ENCODE measurements at places on chromosomes 12 and 14.

GRCh38 chr14:60618241-60618640 is 31.0 kb downstream of the SIX1 start:
- no peak for DNase-seq
- H3K4me1 ChIP-seq: no peaks in the 10 kb centered on the region
- no peak overlapping the region for H3K4me3 ChIP-seq
- H3K27ac ChIP-seq: no peak overlapping the region
- no peaks in the 10 kb centered on the region for H3K36me3 ChIP-seq

DNA sequence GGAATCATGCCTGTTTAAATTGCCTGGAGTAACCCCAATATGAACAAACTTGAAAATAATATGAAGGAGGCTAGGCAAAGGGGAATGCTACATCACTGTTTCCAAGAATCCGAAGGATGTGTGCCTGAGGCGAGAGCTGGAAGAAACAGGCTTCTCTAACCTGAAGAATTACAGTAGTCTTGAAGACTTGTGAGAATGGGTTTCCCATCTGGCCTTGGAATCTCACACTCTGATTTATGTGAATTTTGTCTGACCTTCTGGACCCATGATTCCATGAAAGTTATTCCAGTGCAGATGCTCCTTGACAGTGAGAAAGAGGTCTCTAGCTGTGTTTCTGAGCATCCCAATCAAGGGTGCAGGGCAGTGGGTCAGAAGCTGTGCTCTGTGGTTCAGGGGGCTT is 122.1 kb upstream of the PARP11 start:
- H3K27ac ChIP-seq: peak overlapping the region; percentile 1
- no peaks in the 10 kb centered on the region for H3K36me3 ChIP-seq
- H3K4me1 ChIP-seq: peaks cover 57% of the 10 kb centered on the region

DNA sequence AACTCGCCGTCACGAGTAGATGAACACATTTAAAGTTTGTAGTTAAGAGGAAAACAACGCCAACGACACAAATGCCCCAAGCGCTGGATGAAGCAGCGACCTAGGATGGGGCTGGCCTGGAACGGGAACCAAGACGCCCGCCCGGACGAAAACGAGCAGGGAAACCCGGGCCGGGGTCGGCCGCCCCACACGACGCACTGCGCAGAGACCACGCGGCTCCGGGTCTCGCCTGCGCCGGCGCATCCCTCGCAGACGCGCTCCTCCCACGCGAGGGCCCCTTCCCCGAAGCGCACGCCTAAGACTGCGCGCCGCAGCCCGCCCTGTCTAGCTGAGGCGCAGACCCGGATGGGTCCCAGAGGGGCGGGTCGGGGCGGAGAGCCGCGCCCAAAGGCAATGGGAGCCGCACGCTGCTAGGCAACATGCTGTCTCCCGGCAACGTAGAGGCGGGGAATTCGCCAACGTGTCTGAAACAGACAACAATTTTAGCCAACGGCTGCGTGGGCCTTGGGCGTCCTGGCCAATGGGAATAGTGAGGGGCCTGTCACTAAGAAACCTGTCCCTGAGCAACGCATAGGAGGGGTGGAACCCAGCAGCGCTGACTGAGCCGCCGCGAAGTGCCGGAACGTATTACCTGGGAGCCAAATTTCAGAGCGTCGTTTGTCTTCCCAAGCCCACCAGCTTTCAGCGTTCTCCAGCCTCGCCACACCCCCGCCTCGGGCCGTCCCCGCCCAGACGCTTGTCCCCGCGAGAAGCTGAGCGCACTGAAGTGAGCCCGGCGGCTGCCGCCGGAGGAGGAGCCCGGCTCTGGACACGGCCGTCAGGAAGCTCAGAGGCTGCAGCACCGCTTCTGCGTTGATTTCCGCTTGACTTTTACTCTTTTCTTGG is 21.0 kb upstream of the CHFR start:
- peak; percentile 18 for DNase-seq
- H3K36me3 ChIP-seq: no peaks in the 10 kb centered on the region
- no peaks in the 10 kb centered on the region for H3K4me1 ChIP-seq

DNA sequence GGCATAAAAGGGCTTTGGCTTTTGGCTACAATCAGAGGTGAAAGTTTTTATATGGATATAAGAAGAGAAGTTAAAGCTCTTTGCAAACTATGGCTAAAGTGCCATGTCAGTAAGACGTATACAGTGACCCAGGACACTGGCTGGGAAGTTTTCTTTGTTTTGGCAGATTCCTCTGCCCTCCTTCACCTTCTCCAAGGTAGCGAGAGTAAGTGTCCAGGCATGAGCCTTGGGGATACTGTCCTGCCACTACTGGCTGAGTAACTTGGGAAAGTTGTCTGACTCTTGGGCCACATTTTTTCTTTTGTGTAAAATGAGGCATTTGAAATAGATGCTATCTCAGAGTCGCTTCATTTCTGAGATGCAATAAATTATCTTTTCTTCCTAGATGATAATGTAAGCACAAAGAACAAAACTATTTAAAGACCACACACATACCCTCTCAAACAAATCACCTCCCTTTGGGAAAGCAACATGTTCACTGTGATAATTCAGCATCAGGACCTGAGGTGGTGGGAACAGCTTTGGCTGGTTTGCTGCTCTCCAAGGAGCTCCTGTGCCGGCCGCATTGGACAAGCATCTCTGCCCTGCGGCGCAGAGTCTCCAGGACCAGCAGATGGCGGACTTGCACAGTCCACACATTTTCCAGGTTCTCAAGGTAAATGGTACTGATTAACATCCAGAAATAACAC is 106.3 kb downstream of the PTCSC3 start:
- no peak overlapping the region for H3K4me3 ChIP-seq
- no peaks in the 10 kb centered on the region for H3K4me1 ChIP-seq
- no peaks in the 10 kb centered on the region for H3K36me3 ChIP-seq
- no peaks in the 10 kb centered on the region for H3K27me3 ChIP-seq
- H3K27ac ChIP-seq: no peak overlapping the region

- H3K4me3 ChIP-seq: no peak overlapping the region
- H3K4me1 ChIP-seq: 0 out of 2 replicates have a peak, but pooled peaks cover 5% of the 10 kb centered on the region
- peak overlapping the region; percentile 8 for H3K27ac ChIP-seq
Measured at GRCh38 chr12:65868133-65868705, 43.9 kb downstream of the HMGA2 start.

- no peak for DNase-seq
- no peaks in the 10 kb centered on the region for H3K4me1 ChIP-seq
- H3K4me3 ChIP-seq: no peak overlapping the region
- H3K27me3 ChIP-seq: no peaks in the 10 kb centered on the region
Measured at GRCh38 chr12:93419388-93420034, 22.2 kb downstream of the UBE2N start.

DNA sequence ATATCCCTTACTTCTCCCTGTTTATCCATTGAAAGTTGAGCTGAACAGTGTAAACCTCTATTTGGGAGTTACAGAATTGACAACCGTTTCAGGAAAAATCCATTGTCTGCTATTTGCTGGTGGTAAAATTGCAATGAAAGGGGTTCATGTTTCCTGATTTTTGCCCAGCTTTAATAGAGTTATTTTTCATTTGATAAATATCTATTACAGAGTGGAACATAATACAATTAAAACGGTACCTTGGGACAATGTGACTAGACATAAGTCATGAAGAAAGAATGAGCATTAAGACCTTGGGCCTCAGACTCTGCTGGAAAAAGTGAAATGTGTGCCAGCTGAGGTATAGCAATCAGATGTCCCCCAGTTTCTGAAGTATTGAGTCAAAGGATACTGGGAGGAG is 13.1 kb downstream of the PTPRR start:
- H3K4me3 ChIP-seq: no peak overlapping the region
- no peaks in the 10 kb centered on the region for H3K4me1 ChIP-seq
- H3K27me3 ChIP-seq: no peaks in the 10 kb centered on the region

DNA sequence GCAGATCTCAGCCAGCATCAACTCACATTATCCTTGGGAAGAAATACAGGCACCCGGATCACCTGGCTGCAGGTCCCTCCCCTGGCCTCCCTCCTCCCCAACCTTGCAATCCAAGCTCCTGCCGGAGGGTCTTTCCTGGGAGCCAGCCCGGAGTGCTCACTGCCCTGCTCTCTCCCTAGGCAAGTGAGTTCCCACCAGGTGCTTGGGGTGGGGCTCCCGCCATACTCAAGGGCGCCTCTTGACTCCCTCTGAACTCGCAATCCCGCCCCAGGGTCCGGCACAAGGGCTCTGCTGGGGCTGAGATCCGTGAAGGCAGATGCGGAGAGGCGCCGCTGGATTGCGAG is 1.2 kb upstream of the CEP170B start:
- no peak overlapping the region for H3K4me3 ChIP-seq
- H3K4me1 ChIP-seq: no peaks in the 10 kb centered on the region
- no peaks in the 10 kb centered on the region for H3K27me3 ChIP-seq
- no peak overlapping the region for H3K27ac ChIP-seq
- H3K36me3 ChIP-seq: no peaks in the 10 kb centered on the region

DNA sequence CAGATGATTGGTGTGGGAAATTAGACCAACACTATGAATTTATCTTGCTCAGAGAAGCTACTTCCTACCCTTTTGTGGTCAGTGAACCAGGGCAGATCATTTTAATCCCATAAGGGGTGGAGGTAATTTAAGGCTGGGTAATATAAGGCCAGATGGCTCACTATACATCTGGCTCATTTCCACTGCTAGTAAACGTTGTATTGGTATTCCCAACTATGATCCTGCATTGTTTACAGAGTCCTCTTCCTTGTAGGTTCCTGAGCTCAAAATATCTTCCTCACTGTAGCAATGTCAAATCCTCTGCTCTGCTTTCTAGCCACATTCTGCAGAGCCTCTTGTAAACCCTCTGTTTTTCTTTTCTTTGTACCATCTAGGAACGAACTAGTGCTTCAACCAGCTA is 93.0 kb upstream of the MGAT4C start:
- no peaks in the 10 kb centered on the region for H3K27me3 ChIP-seq
- DNase-seq: no peak
- H3K27ac ChIP-seq: no peak overlapping the region
- H3K4me1 ChIP-seq: peaks cover 3% of the 10 kb centered on the region
- no peaks in the 10 kb centered on the region for H3K36me3 ChIP-seq
- no peak overlapping the region for H3K4me3 ChIP-seq

DNA sequence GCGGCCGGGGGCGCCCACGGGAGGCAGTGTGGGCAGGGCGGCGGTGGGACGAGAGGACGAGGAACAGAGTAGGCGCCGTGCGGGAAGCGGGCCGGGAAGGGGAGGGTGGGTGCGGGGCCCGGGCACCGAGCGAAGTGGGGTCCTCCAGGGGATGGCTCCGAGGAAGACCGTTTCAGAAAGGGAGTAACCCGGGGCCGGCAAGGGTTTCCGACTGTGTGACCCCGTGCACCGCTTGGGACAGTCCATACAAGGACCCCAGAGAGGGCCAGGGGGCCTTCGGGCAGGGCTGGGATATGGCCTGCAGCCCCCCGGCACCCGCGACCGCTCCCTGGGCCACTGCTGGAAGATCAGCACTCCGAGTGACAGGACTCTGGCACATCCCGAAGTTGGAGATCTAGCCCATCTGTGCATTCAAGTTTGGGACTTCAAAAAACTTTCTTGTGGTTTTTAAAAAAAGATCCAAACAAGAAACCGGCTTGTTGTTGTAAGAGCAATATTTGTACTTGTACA is 448 bp downstream of the TSPAN9 start:
- peak overlapping the region; percentile 20 for H3K27ac ChIP-seq
- H3K4me3 ChIP-seq: peak overlapping the region; percentile 82
- H3K27me3 ChIP-seq: no peaks in the 10 kb centered on the region
- no peak for DNase-seq
- peaks cover 27% of the 10 kb centered on the region for H3K4me1 ChIP-seq

GRCh38 chr12:57735952-57736740 is 2.4 kb downstream of the AGAP2 start:
- H3K36me3 ChIP-seq: no peaks in the 10 kb centered on the region
- H3K27me3 ChIP-seq: peaks cover 39% of the 10 kb centered on the region
- peak overlapping the region; percentile 50 for H3K27ac ChIP-seq

DNA sequence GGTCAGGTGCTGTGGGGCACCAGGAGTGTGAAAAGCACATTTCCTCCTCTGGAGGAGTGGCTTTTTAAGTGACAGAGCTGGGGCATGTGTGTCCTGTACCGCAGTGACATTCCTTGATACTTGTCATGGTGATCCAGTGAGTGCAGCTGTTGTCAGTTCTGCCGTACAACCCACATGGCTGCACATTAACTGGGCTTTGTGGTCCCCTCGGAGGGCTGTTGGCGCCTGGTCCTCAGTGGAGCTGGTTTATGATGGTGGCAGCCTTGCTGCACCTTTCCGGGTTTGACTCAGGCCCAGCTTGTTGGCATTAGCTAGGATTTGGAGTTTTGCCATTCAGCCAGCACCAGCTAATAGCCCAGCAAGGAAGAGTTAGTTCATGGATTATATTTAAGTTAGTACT is 77.0 kb downstream of the SLC25A47 start:
- DNase-seq: peak; percentile 74
- no peaks in the 10 kb centered on the region for H3K27me3 ChIP-seq
- no peak overlapping the region for H3K27ac ChIP-seq
- H3K36me3 ChIP-seq: no peaks in the 10 kb centered on the region
- H3K4me1 ChIP-seq: peaks cover 42% of the 10 kb centered on the region

DNA sequence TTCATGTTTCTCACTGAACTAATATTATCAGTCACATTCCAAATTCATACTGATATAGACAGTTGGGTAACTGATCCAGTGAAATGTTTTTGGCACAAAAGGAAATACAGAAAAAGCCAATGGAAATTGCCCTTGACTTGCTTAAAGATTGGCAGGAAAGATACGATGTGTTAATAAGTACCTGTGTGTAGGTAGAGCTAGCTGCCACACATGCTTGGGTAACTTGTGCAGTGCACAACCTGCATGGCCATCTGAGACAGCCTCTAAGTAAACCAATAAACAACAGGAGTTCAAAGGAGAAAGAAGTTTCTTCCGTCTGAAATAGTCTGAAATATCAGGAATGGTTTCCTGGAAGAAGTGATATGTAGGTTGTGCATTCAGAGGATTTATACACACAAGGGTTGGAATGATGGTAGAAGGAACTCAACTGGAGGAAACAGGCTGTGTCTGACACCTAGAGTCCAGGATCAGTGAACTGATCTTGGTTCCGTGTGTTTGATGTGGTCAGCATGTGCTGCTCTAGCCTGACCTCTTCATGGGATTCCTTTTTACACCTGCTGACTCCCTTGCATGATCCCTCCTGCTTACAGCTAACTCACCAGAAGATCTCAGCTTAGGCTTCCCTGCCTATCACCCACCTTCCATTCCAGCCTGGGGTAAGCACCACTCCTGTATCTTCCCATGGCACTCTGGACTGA is 81.4 kb upstream of the KRR1 start:
- peaks cover 16% of the 10 kb centered on the region for H3K4me1 ChIP-seq
- no peaks in the 10 kb centered on the region for H3K27me3 ChIP-seq
- no peak overlapping the region for H3K27ac ChIP-seq
- no peak for DNase-seq

DNA sequence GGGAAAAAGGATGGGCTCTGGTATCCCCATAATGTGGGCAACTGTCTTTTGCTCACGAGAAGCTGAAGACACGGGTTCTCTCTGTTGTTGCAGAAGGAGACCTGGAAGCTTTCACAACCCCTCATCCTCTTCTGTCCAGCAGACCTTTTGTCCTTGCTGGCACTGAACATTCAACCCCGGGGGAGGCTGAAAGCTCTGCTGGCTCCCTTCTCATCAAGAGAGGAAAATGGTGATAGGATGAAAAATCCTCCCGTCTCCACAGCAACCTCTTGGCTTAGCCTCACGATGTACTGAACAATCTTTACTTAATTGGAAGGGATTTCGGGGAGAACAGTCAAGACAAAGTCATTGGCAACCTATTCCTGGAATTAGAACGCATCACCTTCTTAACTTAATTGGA is 39.0 kb downstream of the ELK3 start:
- no peak overlapping the region for H3K27ac ChIP-seq
- H3K36me3 ChIP-seq: peaks cover 17% of the 10 kb centered on the region
- no peaks in the 10 kb centered on the region for H3K27me3 ChIP-seq
- no peak overlapping the region for H3K4me3 ChIP-seq

- H3K36me3 ChIP-seq: no peaks in the 10 kb centered on the region
- DNase-seq: no peak
- no peak overlapping the region for H3K27ac ChIP-seq
- no peak overlapping the region for H3K4me3 ChIP-seq
Measured at GRCh38 chr12:32170437-32170998, 63.9 kb downstream of the BICD1 start.

- H3K27me3 ChIP-seq: no peaks in the 10 kb centered on the region
- no peak overlapping the region for H3K27ac ChIP-seq
- no peaks in the 10 kb centered on the region for H3K36me3 ChIP-seq
- DNase-seq: no peak
Measured at GRCh38 chr12:116421785-116422538, 137.2 kb upstream of the MAP1LC3B2 start.

Measured in SJCRH30 (cell line).